NCI-H1417 treated with DMSO at 0.1 percent for 48 hours (cell line): ENCODE measurements at places on chromosomes 7 and 10.

GRCh38 chr7:67019562-67020390 lies 23.1 kb downstream of the TYW1 start:
- DNase-seq, result peak; percentile 21

DNA sequence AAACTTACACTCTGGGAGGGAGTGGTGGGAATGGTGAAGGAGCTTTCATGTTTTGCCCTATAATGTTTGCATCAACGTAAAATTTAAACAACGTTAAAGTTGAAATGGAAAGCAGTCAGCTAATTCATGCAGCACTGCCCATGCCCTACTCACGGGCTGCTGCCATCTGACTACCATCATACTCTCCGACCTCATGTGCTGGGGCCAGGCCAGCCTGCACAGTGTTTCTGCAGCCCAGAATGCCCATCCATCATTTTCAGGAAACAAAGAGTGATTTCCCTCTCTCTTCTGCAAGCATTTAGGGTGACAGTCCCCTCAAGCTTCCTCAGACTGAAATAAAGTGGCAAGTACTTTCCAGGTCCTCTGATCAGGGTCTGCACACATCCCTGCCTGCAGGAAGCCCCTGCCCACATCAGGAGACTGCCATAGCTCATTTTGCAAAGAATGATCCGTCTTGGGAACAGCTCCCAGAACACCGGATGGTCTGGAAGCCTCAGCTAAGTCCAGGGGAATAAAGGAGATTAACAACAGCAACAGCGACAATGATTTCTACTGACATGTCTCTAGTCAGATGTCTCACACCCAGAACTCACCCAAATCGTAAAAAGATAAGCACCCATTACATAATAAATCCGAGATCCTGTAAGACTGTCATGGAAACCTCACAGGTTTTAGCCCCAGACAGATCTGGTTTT lies 40.3 kb downstream of the ARHGAP22 start:
- DNase-seq, result no peak

GRCh38 chr7:8205031-8205387 lies 57.0 kb downstream of the ICA1 start:
- DNase-seq, result no peak

- no peak for DNase-seq
Measured at GRCh38 chr7:28891192-28891875, 66.8 kb downstream of the TRIL start.

DNA sequence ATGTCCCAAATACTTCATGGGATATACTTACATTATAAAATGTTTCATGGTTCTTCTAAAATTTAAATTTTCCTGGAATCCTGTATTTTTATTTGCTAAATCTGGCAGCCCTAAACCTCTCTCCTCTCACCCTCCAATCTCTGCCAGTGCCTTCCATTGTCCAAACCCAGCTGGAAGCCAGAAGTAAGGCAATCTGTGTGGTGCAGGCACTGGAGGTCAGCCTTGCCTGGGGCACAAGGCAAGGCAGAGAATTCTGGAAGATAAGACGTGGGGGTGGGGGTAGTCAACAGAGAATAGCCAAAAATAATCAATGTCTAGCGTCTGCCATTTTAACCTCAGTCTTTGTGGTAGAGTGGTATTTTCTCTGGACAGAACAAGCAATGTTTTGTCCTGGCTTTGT lies 381.7 kb downstream of the GPAM start:
- no peak for DNase-seq

- DNase-seq, result no peak
Measured at GRCh38 chr10:54124209-54124885, 676.7 kb downstream of the PCDH15 start.

GRCh38 chr7:16066805-16067459 lies 354.4 kb downstream of the CRPPA start:
- DNase-seq, result no peak

DNA sequence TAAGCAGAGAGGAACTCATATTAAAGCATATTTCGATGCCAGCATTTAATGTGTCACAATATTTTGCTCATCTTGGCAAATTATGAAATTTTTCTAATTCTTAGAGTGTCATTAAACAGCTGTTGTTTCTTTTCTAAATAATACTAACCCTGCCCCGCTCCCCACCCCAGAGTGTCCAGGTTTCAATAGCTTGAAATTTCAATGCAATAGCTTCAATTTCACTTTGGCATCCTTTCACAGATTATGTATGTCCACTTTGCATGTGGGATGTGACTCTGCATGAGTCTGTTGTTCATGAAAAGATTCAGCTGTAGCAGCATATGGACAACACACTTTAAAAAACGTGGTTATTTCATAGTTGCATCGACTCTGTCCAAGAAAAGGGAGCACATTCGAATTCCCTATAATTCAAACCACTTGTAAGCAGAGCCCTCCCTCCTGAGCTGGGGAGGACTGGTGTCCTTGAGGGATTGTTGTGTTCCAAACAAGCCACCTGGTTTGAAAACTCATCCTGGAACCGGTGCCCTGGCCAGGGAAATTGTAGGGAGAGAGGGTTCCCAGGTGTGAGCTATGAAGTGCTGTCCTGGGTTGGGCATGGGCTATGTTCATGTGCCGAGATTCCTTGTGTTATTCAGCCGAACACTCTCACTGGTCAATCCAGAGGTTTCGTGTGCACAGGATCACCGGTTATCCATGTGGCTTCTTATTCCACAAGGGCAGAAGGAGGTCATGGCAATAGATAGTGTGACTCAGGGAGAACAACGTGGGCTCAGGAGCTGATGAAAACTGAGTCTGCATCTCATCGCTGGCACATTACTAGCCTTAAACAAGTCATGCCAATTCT lies 64.6 kb upstream of the CREB5 start:
- no peak for DNase-seq

DNA sequence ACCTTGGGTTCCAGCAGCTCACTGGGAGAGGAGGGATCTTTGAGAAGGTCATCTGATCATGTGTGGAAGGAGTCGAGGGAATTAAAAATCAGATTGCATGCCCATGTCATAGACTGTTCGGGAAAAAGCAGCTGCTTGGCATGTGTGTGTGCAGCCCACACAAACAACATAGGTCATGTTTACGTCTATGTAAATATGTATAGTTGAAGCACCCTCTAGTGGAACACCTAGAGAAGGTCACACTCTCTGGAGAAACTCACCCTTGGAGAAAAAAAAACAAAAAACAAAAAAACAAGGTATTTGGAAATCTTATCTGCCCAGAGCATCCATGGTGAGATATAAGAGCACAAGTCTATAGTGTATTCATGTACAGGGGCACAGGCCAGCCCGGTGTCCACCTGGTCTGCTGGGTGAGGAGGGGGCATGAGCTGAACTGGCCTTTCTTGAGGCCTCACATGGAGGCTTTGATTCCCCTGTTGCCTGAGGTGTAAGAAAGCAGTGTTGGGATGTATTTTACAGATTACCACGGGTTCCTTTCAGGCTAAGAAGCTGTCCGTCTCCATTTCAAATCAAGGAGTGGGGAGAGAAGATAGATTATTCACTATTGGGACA lies 98.0 kb downstream of the NPY start:
- no peak for DNase-seq

DNA sequence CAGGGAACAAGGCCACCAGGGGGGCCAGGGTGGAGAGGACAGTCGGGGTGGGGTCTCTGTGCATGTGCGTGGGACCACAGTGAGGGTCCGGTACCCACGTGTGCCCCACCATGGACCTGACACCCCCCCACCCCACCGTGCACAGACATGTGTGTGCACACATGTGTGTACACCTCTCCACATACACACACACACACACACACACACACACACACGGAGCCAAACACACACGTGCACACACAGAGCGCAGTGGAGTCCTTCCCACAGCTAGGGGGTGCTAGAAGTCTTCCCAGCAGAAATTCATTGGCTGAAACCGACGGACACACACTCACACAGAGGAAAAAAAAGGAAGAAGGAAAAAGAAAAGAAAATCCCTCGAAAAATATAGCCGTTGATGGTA lies 42.8 kb upstream of the GNA12 start:
- no peak for DNase-seq
